ENCODE measurements at places on chromosomes 2 and 18.

- no peak for DNase-seq
These were observed 240.5 kb upstream of the CHAC2 start for GRCh38 chr2:53527056-53527455.

- no peak for DNase-seq
These were observed 43.2 kb downstream of the PHLPP1 start for GRCh38 chr18:62758591-62758990.

GRCh38 chr2:228257379-228257778 is 75.9 kb upstream of the SPHKAP start:
- DNase-seq, result no peak

DNA sequence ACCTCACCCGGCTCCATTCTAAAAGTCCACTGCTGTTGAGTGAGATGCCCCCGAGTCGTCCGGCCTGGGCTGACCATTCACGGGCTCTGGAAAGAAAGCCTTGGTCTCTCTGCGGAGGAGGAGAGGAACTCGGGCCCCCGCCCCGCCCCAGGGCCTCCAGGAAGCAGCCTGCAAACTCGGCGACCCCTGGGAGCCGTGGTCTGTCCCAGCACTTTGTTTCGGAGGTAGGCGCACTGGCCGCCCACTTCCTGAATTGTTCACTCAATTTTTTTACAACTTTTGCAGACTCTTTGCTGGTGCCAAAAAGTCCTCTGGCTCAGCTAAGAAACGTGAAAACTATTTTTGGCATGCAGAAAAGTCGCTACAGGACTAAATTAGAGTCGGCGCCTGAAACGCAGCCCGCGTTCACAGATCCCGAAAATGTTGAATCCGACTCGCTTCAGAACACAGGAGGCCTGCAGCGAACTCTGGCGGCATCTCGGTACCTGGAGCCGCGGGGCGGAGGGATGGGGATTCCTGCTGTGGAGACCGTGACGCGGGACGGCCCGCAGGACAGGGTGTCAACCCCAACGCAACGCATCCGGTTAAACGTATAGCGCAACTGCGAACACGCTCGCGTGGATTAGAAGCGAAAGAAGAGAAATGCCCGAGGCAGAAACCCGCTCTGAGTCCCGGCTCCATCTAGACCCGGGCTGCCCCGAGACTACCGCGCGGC is 1.5 kb downstream of the PXDN start:
- no peak for DNase-seq

GRCh38 chr18:6962571-6963451 is 154.8 kb downstream of the LAMA1 start:
- no peak for DNase-seq

DNA sequence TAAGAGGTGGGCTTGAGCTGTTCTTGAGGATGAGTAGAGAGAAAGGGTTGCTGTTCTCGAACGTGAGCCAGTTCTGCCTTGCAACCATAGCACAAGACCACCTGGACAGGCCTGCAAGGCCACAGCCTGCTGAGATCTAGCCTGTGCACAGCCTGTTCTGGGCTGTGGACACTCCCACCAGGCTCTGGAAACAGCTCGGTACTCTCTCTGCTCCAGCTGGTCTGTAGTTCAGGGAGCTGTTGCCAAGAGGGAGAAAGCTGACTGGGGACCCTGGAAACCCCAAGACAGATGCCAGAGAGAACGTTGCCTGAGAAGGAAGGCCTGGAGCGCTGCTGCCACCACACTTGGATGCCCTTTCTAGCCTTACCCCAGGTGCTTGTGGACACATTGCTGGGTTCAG is 69.8 kb downstream of the CTIF start:
- DNase-seq, result no peak

- no peak for DNase-seq
These were observed 235.3 kb downstream of the LRATD1 start for GRCh38 chr2:14867853-14868252.

DNA sequence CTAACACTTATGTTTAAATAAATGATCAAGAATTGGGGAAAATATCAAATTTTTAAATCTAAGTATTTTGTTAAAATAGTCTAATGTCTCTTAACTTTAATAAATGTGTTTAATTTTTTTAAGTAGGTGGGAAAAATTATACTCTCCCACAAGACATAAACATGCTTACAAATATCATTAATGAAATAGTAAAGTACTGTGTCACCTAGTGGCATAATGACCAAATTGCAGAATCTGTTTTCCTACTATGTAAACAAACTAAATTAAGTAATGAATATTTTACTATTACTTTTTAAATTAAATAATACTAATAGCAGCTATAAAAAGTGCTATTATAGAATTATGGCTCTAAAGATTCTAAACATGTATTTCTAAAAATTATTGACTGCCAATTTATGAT is 52.0 kb upstream of the CHAC2 start:
- no peak for DNase-seq

DNA sequence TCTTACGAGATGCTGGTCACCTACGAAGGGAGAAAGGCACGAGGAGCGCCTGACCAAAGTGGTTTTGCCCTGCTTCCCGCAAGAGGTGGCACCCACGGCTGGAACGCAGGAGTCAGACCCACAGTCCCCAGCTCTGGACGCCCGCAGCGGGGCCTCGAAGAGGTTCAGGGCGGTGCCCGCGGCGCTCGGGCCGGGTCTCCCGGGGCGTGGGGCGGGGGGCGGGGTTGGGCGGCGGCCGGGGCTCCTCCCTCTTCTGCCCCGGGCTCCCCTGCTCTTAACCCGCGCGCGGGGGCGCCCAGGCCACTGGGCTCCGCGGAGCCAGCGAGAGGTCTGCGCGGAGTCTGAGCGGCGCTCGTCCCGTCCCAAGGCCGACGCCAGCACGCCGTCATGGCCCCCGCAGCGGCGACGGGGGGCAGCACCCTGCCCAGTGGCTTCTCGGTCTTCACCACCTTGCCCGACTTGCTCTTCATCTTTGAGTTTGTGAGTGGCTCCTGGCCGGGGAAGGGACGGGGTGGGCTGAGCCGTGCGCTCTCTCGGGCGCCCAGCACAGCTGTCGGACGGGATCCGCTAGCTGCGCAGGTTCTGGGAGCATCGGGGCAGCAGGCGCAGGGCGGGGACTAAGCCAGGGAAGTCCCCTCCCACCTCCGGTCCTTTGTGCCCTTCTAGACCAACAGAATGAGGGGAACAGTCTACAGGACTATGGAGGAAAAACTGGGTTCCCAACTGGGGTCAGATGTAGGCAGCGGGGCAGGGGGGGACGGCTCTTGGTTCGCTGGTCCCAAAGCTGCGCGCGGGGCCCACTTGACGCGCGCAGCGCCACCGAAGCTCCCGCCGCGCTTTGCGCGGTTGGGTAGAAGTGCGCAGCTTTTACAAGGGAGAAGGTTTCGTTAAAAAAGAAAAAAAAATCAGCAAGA is at the start of gene MAL:
Gene MAL (plus strand): TSS at position 303 of the 914 bp plus-strand sequence. CDS start 85 bp downstream, at position 388.
- DNase-seq, result peak; percentile 51

- DNase-seq, result no peak
These were observed 59.9 kb downstream of the INPP4A start for GRCh38 chr2:98504381-98505109.

DNA sequence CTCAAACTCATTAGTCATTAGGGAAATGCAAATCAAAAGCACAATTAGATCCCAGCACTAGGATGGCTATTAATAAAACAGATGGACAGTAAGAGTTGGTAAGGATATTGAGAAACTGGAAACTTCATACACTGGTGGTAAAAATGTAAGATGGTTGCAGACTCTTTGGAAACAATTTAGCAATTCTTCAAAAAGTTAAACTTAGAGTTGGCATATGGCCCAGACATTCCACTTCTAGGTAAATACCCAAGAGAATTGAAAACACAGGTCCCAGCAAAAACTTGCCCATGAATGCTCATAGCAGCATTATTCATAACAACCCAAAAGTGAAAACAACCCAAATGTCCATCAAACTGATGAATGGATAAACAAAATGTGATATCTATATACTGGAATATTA is 84.9 kb upstream of the ZFP36L2 start:
- no peak for DNase-seq

DNA sequence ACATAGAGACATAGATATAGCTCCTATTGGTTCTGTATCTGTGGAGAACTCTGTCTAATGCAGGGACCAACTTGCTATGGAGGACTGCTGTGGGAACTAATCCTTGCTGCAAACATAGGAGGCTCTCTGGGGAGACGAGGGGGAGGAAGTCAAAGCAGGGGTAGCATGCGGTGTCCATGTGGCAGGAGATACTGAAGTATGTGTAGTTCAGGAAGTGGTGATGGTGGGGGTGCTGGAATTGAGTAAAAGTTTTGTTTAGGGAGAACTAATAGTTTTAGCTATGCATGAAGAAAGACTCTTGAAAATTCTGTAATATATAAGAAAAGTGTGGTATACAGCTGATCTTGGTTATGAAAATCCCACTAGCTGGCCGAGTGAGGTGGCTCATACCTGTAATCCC is 62.0 kb downstream of the ANKRD44 start:
- no peak for DNase-seq

- no peak for DNase-seq
These were observed 16.2 kb upstream of the APOB start for GRCh38 chr2:21059885-21060610.

- no peak for DNase-seq
These were observed 262.7 kb downstream of the SETBP1 start for GRCh38 chr18:44943311-44943881.

DNA sequence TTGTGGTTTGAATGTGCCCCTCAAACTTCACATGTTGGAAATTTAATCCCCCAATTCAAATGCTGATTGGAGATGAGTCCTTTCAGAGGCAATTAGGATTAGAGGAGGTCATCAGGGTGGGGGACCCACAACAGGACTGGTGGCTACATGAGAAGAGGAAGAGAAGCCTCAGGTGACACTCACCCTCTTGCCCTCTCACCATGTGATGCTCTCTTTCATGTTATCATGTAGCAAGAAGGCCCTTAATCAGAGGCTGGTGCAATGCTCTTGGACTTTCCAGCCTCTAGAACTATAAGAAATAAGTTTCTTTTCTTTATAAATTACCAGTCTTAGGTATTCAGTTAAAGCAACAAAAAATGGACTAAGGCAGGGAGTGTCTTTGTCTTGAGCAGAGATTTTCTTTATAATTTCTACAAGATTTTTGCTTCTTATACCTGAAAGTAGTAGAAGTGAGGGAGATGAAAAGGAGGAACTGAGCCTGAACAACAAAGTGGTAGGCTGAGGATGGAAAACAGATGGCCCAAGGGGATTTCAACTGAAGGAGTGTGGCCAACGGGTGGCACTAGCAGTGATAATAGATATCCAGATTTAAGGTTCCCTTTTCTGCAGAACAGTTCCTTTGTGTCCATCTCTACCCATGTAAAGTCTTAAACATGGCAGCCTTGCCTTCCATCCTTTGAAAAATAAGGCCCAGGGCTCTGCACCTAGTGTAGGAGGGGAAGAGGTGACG is 49.2 kb upstream of the TGIF1 start:
- no peak for DNase-seq

GRCh38 chr2:150485871-150486538 is 1.5 kb downstream of the RND3 start:
- no peak for DNase-seq

- no peak for DNase-seq
These were observed 68.5 kb downstream of the MTA3 start for GRCh38 chr2:42636934-42637333.

DNA sequence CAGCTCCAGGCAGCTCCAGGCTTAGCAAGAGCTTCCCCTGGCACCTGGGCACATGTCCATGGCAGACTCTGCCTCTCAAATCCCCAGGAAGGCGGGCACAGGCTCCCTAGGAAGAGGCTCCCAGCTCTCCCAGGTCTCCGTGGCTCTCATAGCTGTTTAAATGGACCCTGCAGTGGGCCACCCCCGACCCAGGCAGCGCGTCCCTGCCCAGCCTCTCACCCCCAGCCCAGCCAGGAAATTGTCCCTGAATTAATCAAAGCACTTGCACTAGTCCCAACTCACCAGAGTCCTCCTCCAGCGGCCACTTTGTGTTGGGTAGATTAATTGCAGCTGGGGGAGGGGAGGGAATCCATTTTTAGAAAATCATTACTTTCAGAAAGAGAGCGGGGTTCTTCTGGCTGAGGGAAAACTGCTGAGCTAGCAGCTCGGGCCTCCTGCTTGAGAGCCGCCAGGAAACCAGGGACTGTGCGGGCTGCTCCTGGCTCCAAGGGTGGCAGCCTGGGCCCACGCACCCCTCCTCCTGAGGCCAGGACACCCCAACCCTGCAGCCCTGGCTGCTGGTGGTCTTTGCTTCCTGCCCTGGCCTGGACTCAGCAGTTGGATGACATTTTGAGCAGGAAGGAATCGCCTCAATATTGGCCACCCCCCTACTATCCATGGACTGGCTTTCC is 36.0 kb downstream of the SMAD7 start:
- no peak for DNase-seq

DNA sequence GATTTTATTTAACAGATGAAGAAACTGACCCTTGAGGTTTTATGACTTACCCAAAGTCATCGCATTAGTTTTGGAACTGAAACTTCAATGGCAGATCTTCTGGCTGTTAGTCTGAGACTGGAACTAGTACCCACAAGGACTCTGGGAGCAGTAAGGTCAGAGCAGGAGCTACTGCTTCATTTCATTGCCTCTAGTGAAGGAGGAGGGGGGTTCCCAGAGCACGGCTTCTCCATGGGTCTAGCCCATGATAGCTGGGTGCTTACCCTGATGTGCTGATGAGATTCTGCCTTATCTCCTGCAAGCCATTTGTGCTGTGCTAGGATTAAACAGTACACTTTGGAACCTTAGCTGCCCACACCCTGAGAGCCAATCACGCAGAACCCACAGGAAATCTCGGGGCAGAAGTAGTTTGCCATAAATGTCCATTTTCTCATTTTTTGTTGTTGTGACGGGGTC is 5.4 kb upstream of the RNASEH1 start:
- DNase-seq, result no peak

DNA sequence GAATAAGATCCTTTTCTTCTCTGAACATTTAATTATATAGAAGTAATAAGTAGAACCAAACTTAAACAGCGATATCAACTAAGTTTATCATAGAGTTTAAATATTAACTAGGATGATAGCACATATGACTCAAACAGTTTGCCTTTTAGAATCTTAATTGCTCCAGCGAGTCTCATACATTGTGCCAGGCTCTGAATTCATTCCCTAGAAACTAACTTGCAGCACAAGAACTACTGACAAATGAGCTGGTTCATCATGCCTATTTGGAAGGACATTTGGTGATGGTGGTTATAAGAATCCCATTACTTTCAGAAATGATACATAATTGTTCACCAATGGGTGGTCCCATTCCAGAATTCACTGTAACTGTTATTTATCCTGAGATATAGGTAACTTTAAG is 1026.6 kb upstream of the DDX18 start:
- DNase-seq, result no peak

GRCh38 chr18:23320709-23321236 is 132.3 kb upstream of the RIOK3 start:
- no peak for DNase-seq

- no peak for DNase-seq
These were observed 32.2 kb upstream of the GLI2 start for GRCh38 chr2:120703330-120703994.

- no peak for DNase-seq
These were observed 93.8 kb downstream of the PRKCE start for GRCh38 chr2:45745231-45745630.

Data from stimulated activated CD4-positive, alpha-beta T cell treated with anti-CD3 and anti-CD28 coated beads, Interleukin-1b, Interleukin-23, amount 100 ng/mL, for 4 hours (primary cell).